ENCODE measurements at places on chromosomes 12 and 14.

GRCh38 chr14:104875412-104875751 is 10.3 kb downstream of the CEP170B start:
- DNase-seq: no peak

DNA sequence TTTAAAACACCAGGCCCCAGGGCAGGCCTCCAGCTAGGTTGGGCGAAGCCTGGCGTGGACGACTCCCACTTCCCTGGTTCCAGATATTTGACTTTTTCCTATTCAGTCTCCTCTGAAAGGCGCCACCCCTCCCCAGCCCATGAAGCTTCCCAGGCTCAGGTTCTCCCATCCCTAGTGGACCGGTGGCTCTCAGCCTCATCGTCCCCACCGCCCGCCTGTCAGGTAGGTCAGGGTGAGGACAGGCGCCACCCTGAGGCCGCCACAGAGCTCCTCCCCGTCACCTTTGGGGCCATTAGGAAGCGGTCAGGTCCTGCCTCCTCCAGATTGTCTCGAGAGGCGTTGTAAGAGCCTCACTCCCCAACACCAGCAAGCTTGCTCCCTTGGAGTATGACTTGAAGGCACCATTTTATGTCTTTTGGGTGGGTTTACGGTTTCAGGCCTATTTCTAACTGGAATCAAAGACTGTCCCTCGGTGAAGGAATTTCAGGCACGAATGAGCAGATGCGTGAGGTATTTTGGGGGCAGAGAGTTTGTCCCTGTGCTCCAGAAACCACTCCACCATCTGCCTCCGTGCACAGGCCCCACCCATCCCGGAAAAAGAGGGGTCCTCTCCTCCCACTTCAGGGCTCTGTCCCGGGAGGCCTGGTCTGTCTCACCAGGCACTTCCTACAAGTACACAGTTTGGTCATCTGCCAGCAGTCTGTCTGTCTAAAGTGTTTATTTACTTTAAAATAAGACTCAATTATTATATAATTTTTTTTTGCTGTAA is 55.6 kb downstream of the TSPAN9 start:
- DNase-seq: no peak

DNA sequence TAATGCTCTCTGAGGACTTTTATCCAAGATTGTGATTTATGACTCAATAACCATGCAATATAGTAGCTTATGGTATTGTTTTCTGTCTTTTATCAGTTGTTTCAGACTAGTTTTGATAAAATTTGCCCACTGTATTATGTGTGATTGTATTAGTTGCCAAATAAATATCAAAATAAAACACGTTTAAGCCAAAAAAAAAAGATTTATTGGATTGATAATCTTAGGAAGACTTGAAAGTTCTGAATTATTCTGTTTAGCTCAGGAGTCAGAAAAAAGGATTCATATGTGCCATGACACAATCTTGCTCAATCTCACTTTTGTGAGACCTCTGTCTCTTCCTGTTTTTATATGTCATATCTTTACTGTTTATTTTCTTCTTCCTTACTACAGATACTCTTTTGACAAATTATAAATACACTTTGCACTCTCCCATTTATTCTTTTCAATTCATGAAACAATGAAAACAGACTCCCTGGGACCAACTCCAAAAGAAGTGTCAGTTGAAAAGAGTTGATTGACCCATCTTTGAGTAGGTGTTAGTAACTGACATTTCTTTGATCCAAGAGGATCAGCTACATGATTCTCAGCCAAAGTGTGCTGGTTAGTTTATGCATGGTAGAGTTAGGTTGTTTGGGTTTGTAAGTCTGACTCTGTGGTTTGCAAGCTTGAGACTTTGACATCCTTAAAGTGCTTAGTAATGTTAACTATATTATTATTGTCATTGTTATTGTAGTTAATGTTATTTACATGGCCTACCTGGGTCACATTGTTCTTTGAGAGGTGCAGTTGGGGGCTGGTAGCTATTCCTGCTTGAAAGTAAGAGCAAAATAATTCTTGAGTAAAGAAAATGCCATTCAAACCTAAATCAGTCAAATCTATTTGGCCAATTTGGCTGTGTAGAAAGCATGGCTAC is 2.5 kb downstream of the OR6C76 start:
- DNase-seq: no peak

DNA sequence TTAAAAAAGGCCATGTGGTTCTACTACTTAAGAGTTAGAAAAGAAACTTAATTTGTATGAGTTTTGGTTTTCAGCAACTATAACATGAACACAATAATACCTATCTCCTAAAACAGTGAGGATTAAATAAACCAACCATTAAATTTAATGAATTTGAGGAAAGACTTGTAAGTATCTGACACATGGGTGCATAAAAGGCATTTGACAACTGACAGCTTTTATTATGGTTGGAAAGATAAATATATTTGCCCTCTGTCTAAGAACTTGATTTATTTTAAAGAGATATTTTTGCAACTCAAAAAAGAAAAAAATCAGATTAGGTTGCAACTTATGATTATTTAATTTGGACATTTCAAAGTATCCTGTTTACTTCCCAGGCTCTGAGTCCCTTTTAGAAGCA is 217.9 kb upstream of the EEA1 start:
- DNase-seq: no peak

- DNase-seq: no peak
Observed at GRCh38 chr12:114747012-114747858, 63.3 kb upstream of the TBX3 start.

DNA sequence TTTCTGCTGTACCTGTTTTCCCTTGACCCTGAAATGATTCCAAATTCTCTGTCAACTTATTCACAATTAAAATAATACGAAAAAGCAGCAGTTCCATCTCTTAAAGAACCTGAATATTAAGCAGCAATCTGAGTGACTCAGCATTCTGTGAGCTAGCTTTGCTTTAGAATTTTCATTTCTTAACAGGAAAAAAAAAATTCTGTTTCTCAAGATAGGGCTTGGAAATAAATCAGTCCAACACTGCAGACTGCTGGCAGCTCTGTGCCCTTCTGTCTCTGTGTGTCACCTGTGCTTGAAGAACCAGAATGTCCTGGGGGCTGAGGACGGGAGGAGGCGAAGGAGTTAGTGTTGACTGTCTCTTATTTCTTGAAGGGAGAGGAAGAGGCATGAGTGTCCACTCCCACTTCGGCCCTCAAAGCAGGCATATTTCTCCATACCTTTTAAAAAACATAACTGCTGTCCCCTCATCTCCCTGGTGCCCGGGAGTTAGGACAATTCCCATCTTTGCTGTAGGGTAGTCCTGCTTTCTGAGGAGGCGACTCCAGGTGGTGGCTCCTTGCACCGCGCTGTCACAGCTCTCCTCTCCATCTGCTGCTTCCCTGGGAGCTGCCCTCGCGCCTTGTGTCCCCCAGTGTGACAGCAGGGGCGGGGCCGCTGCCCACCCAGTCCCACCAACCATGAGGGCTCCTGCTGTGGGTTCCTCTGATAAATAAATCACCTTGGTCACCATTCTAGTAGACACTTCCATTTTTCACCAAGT is 203.1 kb downstream of the CALM1 start:
- DNase-seq: no peak

DNA sequence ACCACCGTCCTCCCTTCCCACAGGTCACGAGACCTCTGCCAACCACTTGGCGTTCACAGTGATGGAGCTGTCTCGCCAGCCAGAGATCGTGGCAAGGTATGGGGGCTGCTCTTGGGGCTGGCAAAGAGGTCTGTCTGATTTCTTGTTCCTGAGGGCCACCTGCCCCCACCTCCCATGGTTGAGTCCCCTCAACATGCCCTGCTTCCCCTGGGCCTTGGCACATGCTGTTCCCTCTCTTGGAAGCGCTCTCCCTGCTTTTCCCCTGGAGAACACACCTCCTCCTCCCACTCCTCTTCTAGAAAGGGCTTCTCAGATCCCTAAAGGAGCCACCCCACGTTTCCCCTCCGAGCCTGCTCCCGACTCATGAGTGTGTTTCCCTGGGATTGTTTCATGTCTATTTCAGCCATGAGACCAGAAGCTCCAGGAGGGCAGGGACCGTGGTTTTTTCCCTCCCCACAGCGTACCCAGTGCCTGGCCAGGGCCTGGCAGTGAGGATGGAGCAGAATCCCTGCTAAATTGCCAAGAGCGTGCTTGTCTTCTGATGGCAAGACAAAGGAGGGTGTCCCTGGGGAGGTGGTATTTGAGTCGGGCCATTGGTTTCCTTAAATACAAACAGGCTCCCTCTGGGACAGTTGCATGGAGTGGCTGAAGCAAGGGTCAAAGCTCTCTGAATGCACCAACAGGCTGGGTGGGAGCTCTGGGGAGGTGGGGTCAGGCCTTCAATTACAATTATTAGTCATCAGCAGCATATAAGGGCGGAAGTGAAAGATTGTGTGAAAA is 34.1 kb downstream of the CYP46A1 start:
- DNase-seq: no peak

GRCh38 chr12:91868054-91868453 is 277.6 kb downstream of the BTG1 start:
- no peak for DNase-seq
